Dermis microvascular lymphatic vessel endothelial cell (primary cell): ENCODE measurements at places on chromosomes 5 and 9. TPM values are rescaled to one million over a fixed set of nuclear protein-coding genes. Genes with fewer than 3 reads are reported as not detected.
A peak's percentile ranks its signal among the peaks of the same experiment; 100 is the strongest.

DNA sequence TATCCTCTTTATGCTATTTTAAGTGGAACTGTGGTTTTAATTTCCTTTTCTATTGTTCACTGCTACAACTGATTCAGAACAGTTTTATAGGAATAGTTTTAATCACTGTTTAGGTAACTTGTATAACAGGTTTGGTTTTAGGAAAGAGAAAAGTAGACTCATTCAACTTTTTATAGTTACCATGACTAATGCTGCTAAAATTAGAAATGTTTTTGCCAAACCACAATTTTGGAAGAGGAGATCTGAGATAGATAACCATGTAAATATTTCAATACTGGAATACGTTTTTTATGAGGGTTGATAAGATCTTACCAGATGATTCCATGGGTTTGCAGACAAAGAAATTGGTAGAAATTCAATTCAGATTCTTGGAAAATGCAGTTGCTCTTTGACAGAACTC, 404.6 kb upstream of the ARRDC3 start:
- no peak for DNase-seq

DNA sequence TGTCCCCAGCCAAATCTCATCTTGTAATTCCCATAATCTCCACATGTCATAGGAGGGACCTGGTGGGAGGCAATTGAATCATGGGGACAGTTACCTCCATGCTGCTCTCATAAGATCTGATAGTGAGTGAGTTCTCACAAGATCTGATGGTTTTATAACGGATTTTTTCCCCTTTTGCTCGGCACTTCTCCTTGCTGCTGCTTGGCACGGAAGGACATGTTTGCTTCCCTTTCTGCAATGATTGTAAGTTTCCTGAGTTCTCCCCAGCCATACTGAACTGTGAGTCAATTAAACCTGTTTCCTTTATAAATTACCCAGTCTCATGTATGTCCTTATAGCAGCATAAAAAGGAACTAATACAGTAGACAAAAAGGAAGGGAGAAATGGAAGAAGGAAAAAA, 76.7 kb upstream of the CCNG1 start:
- DNase-seq = no peak

The PCDHB13 gene
- 0.51 and 1.9 TPM in 2 replicates for total RNA-seq

GRCh38 chr9:91908746-91909145, 41.3 kb downstream of the ROR2 start:
- DNase-seq = no peak

The CA9 gene
- total RNA-seq = 0.13 TPM in 2 replicates

DNA sequence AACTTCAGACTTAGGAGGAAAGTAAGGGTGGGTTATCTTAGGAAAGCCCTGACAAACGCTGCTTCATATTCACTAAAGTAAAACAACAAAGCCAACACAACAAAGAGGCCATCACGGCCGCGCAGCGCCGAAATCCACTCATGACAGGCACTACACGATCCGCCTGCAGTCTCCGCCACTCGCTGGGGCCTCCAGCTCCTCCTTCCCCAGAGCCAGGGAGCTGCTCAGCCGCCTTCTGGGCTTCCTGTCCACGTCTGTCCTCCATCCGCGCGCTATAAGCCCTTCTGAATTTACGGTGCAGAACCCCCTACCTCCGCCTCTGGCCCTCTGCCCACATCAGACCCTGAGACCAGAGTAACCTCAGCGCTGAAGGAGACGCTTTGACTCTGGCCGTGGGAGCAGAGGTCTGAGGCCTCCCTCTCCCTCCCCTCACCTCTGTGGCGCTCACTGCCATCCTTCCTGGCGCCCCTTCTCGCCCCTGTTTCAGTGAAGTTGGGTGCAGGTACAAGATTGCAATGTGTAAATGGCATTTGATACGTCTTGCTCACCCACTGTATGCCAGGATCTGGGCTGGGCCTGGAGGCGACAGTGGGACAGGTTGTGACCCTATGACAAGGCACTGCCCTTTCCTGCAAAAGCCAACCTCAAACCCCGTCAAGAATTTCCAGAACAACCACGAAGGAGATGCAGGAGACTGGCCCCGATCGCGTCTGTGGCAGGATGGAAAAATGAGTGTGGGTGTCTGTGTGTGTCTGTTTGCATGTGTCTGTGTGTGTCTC, 74.9 kb upstream of the PHYKPL start:
- no peak for DNase-seq

The TSSK1B gene
- not detected in 2 replicates for total RNA-seq

DNA sequence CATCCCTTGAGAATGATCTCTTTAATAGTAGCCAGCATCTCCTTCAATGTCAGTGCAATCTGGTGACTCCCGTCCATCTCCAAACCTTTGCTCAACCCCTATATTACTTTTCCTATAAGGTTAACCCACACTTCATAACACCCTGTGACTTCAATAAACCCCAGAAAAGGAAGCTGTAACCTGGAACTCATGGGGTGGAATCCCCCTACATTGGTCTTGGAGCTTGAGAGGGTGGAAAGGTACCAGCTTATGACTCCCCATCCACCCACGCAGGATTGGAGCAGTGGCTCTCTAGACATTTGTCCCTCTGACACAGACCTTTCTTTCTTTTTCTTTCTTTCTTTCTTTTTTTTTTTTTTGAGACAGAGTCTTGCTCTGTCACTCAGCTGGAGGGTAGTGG, 54.7 kb upstream of the ZFR start:
- DNase-seq = no peak

DNA sequence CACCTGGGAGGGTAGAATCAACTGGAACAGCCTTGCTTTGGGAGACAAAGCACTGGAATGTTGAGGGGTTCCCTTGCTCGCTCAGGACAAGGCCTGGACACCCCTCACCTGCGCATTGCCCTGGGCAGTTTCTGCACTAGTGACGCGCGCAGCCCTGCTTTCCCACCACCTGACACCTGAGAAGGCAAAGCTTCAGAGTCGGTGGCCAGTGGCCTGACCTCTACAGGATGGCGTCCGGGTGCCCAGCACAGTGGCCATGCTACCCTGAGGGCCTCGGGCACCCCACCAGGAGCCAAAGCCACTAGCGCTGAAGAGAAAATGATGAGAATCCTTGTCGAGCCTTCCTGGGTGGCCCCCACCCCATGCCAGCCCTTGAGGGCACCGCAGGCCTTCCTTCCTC, 161.3 kb downstream of the OLFM1 start:
- DNase-seq = no peak

DNA sequence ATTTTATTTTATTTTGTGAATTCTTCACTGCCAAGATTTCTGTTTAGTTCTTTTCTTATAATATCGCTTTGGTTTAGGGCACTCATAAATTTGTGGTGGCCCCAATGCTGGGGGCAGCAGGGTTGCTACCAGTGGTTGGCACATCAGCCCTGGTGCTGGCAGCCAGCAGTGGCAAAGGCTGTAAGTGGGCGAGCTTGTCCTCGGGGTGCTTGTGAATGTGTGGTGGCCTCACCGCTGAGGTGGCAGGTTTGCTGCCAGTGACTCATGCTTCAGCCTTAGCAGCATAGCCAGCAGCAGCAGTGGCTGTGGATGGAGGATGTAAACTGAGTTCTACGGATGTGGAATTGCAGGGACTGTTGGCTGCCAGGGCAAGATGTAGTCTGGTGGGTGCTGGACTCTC, 262.9 kb upstream of the DMAC1 start:
- no peak for DNase-seq

- DNase-seq = peak; percentile 66
Measured at GRCh38 chr5:139137697-139138096, 60.5 kb downstream of the SIL1 start.

GRCh38 chr5:150394131-150394530, 18.6 kb downstream of the CD74 start:
- no peak for DNase-seq

The ARHGEF37 gene
- total RNA-seq = 8.3 and 20.6 TPM in 2 replicates

- DNase-seq = no peak
Measured at GRCh38 chr5:83034036-83034435, 43.2 kb downstream of the TMEM167A start.
